ENCODE measurements at places on chromosomes 11 and 22.

- no peak for DNase-seq
Observed at GRCh38 chr11:31822927-31823643, 12.0 kb upstream of the PAX6 start.

GRCh38 chr11:13316528-13316961, 39.0 kb downstream of the BMAL1 start:
- DNase-seq = no peak

- no peak for DNase-seq
Observed at GRCh38 chr22:32509045-32509444, 34.4 kb downstream of the FBXO7 start.

DNA sequence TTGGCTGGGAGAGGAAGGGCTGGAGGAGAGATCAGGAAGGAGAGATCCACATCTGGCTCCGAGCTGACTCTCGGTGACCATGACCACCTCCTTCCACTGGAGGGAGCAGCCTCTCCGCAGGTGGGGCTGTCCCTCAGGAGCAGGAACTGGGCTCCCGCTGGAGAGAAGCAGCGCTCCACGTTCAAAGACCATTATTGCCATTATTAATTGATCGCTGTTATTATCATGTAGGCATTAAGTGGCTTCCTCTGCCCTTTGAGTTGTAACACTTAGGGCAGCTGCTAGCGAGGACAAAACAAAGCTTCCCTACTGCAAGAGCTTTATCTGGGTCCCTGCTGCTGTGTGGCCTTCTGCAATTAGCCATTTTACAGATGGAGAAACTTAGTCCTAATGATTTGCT, 251.9 kb downstream of the ST3GAL4 start:
- DNase-seq = no peak

DNA sequence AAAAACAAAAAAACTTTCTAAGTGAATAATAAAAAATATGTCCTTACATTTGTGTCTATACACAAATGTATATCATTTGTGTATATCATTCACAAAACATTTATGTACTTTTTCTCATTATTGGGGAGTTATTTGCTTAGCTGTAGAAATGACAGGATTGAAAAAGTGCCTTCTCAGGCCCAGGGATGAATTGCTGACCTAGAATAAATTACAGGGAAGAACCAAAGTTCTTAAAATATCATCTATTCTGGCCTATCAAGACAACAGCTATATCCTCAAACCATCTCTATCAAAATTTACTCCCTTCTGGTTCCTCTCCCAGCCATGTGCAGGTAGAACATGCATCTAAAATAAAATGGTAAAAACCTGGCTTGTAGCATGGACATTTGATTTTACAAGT, 1.9 kb upstream of the RAB6A start:
- no peak for DNase-seq

- DNase-seq = no peak
Observed at GRCh38 chr22:23264610-23265367, 84.5 kb downstream of the BCR start.

DNA sequence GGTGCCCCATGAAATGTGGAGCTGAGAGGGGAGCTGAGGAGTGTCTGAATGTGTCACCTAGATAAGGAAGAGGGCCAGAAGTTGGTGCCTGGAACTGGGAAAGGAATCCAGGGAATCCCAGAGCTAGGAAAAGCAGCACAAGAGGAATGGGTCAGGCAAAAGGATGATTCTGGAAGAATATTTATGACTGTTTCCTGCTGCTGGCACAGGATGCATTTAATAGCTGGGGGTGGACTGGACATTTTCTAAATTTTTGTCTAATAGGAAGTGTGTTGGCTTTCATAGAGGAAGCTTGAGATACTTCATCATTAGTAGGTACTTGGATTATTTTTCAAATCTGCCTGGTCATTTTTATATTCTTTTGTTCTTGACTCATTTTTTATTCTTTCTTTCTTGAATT, 17.4 kb upstream of the MRGPRX2 start:
- DNase-seq = no peak

DNA sequence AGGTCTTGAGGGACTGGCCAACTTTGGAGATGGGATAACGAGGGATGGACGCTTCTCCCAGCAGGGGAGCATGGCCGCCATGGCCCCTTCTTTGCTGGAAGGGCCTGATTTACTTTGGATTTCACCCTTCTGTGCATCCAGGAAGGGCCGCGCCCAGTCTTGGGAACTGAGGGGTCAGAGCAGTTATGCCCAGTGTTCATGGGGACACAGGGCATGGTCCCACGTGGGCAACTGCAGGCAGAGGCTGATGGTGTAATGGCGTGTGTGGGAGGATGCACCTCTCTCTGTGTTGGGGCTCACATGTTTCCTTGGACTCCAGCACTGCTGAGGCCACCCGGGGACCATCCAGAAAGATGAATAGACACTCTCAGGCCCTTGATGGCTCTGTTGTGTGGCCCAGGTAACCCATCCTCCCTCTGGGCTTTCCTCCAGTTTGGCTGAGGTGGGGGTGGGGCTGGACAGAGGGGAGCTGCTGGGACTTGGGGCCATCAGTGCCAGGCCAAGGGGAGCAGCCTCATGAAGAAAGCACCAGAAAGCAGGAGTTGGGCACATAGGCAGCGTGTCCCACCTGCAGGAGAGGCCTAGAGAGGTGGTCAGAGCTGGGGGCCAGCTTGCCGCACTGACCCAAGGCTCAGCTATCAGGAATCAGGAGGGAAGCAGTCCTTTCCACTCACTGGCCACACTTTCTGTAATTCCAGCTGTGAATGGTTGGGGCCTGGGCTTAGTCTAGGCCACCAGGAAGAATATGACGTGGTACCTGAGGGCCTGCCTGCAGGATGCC, 1033.9 kb downstream of the TBC1D22A start:
- no peak for DNase-seq

- DNase-seq = no peak
Observed at GRCh38 chr11:130604606-130605005, 156.2 kb downstream of the ADAMTS15 start.

DNA sequence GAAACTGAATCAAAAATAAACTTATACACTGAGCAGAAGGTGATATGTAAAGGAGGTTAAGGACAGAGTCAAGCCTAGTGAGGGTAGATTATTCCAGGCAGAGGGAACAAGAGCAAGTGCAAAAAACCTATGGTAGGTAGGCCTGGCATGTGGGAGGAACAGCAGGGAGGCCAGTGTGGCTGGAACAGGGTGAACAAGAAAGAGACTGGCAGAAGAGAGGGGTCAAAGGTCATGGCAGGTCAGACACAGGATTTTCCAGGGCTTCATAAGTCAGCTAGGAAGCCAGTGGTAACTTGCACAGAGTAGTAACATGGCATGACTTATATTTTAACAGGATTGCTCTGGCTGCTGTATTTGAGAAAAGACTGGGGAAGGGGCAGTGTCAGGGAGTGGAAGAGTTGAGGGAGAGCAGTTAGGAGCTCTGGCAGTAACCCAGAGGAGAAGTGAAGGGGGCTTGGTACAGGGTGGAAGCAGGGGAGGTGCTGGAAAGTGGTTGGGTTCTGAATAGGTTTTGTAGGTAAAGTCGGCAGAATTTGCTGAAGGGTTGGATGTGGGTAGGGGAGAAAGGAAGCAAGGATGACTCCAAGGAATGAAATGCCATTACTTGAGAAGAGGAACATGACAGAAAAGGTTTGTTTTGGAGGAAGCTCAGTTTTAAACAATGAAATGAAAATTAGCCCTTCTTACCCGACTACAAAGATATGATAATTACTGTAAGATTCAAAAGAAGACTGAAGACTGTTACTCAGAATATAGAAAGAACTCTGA, 86.2 kb downstream of the ZNRF3 start:
- DNase-seq = no peak

DNA sequence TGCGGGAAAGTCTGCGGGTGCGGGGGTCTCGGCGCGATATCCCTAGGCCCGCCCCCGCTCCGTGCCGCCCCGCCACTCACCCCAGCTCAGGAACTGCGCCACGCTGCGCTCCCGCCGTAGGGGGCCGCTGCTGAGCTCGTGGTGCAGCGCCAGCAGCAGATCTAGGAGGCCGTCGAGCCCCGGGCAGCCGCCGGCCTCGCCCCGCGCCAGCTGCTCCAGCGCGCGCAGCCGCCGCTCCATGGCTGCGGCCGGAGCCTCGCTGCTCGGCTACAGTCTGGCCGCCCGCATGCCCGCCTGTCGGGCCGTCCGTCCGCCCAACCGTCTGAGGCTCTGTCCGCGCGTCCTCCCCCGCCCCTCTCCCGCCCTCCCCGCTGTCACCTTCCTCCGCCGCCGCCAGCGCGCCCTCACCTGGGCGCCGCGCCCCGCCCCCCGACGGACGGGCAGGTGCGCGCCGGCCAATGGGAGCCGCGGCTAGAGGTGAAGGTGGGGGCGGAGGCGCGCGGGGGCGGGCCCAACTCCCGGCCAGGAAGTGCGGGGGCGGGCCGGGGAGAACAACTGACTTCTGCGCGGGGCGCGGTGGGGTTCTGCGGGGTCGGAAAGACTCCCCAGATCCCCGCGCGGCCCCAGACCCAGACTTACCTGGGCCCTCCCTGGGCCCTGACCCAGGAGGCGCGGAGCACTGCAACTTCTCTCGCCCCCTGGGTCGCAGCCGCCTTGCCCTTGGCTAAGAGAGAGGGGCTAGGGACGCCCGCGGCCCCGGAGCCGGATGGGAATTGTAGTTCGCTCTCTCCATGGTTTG, at the start of gene CDC42BPG:
TSS of gene CDC42BPG (minus strand) at position 324 of the 799 bp plus-strand sequence. CDS start at position 240, 84 bp downstream.
- DNase-seq = peak; percentile 4

DNA sequence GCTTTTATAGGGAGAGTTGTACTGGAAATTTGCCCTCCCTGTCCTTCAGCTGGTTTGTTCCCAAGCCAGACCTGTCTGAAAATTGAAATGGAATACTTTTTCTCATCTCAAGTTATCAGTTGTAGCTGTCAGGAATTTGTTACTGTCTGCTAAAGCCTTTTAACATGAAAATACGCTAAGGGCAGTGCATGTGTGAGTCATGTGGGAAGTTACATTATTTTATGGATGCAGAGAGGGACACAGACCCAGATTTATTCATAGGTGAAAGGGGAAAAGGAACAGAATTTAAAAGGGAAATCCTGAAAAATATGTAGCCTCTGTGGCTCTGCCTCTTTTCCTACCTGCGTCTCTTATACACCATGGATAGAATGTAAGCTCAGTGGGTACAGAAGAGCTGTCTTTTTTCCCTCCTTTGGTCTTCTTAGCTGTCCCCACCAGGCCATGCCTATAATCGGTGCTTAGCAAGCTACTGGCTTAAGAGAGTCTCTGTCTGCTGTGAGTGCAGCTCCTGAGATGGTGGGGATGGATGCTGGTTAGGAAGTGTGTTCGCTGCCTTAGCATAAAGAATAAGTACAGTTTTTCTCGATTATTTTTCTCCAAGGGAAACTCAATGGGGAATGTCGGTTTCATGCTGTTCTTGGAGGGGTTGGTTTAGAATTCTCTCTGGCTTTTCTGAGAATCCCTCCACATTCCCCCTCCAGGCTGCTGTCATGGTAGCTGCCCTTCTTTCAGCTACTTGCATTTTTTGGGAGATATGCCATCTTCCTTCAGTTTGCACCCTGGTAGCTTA, 166.8 kb downstream of the TEAD1 start:
- DNase-seq = no peak

- no peak for DNase-seq
Observed at GRCh38 chr22:23742505-23743264, 8.2 kb downstream of the ZNF70 start.

DNA sequence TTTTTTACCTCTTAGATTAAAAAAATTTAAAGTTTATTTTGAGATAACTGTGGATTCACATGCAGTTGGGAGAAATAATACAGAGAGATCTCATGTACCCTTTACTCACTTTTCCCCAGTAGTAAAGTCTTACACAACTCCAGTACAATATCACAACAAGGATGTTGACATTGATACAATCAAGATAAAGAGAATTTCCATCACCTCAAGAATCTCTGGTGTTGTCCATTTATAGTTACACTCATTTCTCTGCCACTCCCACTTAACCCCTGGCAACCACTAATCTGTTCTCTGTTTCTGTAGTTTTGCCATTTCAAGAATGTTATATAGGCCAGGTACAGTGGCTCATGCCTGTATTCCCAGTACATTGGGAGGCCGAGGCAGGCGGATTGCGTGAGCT, 10.5 kb upstream of the ZBED5 start:
- DNase-seq = no peak

DNA sequence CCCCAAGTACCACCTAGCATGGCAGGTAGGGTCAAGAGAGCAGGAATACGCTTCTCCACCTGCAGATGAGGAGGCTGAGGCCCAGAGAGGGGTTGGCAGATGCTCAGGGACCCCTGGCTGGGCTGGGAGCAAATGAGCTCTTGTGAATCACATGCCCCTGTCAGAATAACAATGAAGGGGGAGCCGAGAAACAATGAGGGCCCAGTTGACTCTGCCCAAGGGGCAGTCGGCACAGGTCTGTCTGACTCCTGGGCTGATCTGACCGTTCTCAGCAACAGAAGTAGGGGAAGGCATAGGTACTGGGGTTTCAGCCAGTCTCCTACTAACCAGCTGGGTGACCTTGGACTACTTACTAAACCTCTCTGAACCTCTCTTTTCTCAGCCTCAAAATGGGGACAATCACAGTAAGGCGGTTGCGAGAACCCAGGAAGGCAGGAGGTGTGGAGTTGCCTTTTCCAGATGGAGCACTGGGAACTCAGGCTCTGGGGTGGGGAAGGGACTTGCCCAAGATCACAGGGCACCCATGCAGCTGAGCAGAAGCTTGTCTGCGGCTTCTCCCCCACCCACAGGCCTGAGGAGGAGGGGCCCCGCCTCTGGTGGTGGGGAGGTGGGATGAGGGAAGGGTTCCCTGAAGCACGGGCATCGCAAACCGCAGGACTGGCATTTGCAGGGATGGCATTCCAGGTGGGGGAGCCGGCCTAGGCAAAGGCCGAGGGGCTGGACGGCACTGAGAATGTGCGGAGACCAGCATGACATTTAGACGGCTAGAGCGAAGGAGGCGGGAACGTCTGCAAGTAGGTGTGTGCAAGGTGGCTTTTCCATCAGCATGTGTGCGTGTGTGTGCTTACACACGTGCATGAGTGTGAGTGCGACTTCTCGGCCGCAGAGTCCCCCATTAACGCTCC, 163.0 kb downstream of the MN1 start:
- no peak for DNase-seq

- DNase-seq = no peak
Observed at GRCh38 chr11:3825473-3826154, 15.1 kb downstream of the RHOG start.

DNA sequence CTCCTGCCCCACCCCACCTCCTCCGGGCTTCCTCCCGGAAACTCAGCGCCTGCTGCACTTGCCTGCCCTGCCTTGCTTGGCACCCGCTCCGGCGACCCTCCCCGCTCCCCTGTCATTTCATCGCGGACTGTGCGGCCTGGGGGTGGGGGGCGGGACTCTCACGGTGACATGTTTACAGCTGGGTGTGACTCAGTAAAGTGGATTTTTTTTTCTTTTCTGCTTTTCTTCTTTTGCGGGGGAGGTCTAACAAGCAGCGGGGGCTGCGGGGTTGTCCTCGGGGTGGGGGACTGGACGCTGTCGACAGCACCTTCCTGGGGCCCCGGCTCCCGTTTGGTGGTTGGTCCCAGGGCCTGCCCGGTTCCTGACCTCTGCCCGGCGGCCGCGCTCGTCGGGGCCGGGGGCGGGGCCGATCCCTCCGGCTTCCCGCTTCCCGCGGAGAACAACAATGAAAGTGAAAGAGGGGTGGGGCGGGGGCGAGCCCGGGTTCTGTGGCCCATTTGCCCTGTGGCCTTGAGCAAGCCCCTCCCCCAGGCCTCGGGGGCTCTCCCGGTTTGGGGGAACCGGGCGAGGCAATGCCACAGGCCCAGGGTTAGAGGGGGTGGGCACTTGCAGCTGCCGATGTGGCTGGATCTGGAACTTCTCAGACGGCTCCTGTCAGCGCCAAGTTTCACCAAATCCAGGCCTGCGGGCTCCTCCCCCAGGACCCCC, 975 bp upstream of the MDK start:
- DNase-seq = no peak
